NCI-H446 treated with DMSO at 0.1 percent for 48 hours (cell line): ENCODE measurements at places on chromosomes 3 and 15.

GRCh38 chr15:91947293-91947679, 93.8 kb downstream of the SLCO3A1 start:
- DNase-seq: no peak

DNA sequence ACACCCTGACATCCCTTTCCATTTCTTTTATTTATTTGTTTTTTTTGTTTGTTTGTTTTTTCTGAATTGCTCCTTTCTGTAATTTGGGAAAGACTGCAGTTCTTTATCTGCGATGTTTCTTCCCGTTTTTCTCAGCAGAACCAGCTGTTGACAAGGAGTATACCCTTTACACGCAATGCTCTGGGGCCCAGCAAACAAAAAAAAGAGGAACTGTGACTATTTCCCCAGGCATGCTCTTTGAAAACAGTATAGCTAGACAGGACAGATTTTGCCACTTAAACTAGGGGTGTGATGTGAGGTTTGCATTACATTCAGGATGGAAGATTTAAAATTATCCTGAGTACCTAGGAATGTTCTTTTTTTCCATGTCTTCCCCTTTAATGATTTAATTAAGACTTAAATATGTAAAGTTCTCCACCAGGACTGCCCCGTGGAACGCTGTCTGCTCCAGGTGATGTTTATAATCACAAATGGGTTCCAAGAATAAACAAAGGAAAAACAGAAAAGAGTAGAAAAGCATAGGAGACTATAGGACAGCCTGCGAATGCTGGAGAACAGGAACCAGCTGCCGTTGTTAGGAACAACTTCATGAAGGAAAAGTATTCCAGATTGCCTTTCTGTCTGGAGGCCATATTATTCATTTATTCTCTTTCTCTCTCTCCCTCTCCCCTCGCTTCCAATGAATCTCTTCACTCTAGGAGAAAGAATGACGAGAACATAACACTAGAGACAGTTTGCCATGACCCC, 43.3 kb downstream of the TGFBR2 start:
- DNase-seq: no peak

DNA sequence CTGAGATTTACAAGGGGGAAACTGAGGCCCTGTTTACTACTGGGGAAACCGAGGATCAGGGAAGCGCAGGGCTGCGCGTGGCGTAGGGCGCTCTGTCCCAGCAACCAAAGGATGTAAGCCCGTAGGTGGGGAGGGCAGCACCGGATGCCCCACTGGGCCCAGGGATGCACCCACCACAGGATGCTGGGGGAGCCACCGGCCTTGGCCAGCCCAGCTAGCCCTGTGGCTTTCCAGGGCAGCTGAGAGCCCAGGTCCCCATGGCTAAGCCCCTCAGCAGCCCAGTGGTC, 33.4 kb downstream of the RPN1 start:
- no peak for DNase-seq

GRCh38 chr3:63351159-63352007, 73.3 kb downstream of the SYNPR start:
- no peak for DNase-seq

- DNase-seq: no peak
These were observed 818.2 kb upstream of the LMCD1 start for GRCh38 chr3:7683426-7683825.

GRCh38 chr3:37594873-37595783, 266.6 kb upstream of the CTDSPL start:
- no peak for DNase-seq

- DNase-seq: no peak
These were observed 81.5 kb downstream of the AAGAB start for GRCh38 chr15:67173005-67173404.

GRCh38 chr15:48721061-48721810, 75.7 kb upstream of the FBN1 start:
- DNase-seq: no peak

DNA sequence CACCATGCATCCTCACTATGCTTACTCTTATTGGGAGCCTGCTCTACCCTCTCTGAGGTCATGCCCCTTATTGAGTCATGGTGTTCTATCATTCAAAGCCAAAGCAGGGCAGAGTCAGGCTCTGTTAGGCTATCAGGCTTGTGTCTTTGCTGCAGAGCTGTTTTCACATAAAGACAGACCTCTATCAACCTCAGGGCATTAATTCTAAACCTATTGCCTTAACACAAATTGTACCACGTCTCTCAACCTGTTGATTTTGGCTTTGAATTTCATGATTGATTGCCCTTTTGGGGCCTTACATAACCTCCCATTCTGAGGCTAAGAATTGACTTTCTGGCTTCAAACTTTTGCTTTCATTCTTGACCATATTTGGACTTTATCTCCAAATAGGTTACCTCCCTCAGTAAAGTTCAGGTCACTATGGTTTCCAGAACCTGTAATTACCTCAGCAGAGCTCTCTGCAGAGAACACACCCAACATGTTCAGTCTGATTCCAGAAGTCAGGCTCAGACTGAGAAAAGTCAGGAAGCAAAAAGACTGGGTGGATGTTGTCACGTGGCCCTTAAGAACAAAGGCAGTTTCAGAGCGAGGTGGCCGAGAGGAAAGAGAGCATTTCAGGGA, 221.4 kb upstream of the NANOGP8 start:
- no peak for DNase-seq
